ENCODE measurements at places on chromosomes 3 and 15.

DNA sequence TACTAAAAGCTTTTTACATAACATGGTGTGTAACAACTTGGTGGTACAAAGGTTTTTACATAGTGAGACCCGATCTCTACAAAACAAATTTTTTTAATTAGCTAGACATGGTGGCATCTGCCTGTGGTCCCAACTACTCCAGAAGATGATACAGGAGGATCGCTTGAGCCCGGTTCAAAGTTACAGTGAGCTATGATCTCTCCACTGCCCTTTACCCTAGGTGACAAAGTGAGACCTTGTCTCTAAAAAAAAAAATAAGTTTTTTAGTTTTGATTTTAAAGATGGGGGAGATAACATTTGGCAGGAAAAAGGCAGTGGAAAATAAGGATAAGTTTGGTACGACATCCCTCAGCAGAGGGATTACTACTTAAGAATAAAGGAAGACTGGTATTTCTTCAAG lies 5.9 kb downstream of the FAM162A start:
- no peak for DNase-seq

DNA sequence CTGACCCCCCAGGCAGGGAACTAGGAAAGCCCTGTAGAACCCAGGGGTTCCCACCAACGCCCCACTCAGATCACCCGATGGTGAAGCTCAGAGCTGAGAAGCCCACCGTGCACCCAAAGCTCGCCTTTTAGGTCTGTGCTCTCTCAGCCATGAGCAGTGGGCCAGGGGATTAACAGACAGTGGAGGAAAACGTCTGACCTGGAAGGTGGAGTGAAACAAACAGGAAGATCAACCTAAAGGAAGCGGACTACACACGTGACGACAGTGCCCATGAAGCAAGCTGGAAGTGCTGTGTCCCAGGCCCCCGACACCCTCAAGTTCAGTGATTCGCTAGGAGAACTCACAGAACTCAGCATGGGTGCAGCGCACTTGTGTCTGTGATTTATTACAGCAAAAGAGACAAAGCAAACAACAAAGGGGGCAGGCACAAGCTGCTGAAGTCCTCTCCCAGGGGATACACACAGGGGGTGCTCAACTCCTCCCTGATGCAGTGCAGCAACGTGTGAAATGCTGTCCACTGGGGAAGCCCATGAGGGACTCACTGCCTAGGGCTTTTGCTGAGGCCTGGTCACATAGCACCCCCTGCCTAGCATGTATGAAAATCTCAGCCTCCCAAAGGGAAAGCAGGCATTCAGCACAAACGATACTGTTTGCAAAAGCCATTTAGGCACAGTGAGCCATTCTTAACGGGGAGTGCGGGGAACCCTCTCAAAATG lies 43.5 kb downstream of the CFAP92 start:
- DNase-seq = no peak

DNA sequence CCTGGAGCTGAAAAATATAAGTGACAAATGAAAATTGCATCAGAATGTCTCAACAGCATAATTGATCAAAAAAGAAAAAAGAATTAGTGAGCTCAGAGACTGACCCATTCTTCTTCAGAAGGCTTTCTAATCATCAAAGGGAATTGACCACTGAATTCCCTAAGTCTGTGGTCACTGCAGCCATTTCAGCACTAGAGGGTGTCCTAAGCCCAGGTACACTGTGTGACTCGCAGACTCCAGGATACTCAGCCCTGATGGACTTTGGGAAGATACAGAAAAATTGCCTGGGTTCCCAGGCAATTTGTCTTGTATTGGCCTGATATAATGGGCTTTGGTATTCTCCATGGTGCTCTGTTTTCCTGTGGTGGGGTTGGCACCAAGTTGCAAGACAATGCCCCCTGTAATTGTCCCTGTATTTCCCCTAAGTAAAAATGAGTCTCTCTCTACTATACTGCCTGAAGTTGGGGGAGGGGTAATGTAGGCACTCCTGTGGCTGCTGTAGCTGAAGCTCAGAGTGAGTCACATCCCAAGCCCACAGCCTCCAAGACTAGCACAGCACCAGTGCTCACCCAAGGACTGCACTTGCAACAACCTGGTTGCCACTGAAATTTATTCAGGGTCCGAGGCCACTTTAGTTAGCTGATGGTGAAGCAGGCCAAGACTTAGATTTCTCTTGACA lies 256.0 kb upstream of the STAC start:
- no peak for DNase-seq

GRCh38 chr15:59833366-59833765 lies 144.2 kb upstream of the BNIP2 start:
- no peak for DNase-seq

GRCh38 chr3:157030712-157031111 lies 129.2 kb downstream of the CCNL1 start:
- no peak for DNase-seq

- DNase-seq = no peak
Measured at GRCh38 chr15:68391121-68391520, 40.8 kb downstream of the ITGA11 start.

GRCh38 chr15:26178640-26179220 lies 315.6 kb upstream of the ATP10A start:
- no peak for DNase-seq

DNA sequence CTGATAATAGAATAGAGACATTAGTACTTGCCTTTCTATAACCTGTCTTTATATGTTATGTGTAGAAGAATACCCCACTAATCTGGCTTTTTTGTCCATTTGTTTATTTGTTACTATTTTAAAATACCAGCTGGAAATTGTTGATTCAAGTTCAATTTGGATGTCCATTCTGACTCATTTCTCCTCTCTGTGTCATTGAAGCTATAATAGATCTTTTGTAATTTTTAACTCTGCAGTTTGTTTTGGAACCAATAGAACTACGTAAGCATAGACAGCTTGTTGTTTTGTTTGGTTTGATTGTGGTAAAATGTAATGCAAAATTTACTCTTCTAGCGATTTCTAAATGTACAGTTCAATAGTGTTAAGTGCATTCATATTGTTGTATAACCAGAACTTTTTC lies 390.4 kb downstream of the ZIC1 start:
- DNase-seq = no peak

- DNase-seq = no peak
Measured at GRCh38 chr15:90459368-90459767, 70.4 kb upstream of the CRTC3 start.

- peak; percentile 8 for DNase-seq
Measured at GRCh38 chr3:43692085-43692855, 1.5 kb downstream of the ABHD5 start.

GRCh38 chr15:57017024-57017423 lies 98.6 kb downstream of the TCF12 start:
- no peak for DNase-seq

GRCh38 chr3:175737646-175738572 lies 878.8 kb downstream of the NAALADL2 start:
- DNase-seq = no peak

DNA sequence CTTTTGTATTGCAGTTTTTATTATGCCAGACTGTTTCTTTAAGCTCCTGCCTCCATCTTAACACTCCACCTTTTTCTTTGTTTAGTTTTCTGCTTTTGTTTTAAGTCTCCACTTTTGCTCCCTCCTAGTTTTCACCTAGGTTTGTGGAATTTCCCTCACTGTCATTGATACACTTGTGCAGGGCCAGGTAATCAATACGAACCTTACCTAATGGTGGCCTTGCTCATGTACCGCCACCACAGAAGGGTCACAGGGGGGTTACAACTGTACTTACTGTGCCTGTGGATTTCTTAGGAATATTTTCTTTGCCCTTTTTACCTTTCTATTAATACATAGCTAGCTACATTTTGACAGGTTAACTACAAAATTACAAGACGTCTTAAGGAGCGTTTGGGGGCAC lies 43.4 kb upstream of the TPM1 start:
- DNase-seq = no peak

DNA sequence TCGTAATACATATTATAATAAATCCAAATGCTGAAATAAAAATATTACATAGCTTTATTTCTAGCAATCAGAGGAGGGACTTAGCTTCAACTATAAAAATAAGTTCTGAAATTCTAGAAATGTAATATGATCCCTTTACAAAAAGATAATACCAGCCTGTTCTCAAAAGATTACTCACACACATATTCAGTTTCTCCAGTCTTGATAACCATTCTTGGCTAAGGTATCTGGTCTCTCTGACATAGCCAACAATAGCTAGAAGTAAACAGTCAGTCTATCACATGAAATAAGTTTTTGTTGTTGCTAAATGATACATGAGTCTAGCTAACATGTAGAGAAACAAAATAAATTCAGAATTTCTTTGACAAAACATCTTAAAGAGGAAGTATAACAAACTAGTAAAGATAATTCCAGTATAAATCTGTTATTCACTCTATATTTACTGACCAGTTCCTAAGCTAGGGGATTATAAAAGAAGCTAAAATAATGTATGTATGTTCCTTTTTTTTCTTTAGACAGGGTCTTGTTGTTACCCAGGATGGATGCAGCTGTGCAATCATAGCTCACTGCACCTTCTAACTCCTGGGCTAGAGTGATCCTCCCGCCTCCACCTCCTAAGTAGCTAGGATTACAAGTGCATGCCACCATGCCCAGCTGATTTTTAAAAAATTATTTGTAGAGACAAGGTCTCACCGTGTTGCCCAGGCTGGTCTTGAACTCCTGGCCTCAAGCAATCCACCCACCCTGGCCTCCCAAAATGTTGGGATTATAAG lies 170.6 kb downstream of the TBL1XR1 start:
- no peak for DNase-seq

DNA sequence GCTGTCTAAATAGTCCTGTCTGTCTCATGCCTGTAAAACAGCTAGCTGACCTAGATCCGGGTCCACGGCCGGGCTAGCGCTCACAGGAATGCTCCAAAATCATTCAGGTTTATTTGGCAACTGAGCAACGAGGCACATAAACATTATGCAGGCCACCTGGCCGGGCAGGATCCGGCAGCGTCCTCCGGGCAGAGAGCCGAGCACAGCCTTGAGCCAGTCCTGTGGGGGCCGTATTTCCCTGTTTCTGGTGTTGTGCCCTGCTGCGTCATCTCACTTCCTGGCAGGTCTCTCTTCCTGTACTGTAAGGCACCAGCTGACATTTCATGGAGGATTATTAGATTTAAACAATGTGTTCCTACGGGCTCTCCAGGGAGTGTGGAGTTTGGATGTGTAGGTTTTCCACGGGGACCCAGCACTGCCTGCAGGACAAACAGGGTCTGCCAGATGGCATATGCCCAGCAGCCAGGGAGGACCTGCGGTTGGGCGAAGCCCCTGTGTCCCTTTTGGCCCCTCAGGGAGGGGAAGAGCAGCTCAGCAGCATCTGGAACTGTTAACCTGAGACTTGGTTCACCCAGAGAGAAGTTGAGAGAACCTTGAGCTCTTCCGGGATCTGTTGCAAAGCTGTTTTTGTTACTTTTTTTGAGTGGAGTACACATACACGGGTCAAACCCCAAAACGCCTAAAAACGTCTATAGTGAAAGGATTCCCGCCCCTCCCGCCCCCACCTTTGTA lies 16.6 kb upstream of the LRRK1 start:
- DNase-seq = peak; percentile 34

DNA sequence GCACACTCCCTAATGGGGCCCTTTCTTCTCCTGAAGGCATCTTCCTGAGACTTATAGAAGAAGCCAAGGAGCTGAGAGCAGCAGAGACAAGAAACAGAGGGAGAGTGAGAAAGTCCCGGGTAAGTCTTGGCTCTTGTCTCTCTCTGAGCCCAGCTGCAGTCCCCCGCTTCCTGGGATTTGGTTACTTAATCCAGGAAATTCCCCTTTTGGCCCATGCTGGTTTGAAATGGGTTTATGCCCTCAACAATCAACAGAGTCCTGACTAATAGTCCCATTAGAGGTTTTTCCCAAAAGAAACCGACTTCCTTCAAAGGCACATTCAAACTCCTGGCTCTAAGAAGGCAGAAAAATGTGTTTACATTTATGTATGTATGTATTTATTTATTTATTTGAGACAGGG lies 22.0 kb downstream of the TMEM158 start:
- no peak for DNase-seq

GRCh38 chr3:181660337-181660736 lies 51.4 kb upstream of the SOX2 start:
- DNase-seq = no peak

- peak; percentile 64 for DNase-seq
Measured at GRCh38 chr3:98784666-98785600, 21.8 kb downstream of the ST3GAL6 start.

DNA sequence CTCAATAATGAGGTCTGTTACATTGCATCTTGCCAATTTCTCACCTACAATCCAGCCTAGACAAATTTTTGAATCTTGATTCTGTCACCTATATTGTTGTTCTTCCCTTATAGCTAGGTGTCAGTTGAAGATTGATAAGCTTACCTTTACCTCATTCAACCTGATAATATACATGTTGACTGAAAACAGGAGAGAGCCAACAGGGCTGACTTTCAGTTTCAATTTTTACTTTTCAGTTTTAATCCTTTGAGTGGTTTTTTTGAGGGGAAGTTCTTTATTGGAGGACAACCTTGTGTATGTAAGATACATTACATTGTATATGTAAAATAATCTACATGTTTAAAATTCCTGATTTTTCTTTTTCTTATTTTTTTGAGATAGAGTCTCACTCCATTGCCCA lies 5.8 kb downstream of the ATP13A5 start:
- no peak for DNase-seq

DNA sequence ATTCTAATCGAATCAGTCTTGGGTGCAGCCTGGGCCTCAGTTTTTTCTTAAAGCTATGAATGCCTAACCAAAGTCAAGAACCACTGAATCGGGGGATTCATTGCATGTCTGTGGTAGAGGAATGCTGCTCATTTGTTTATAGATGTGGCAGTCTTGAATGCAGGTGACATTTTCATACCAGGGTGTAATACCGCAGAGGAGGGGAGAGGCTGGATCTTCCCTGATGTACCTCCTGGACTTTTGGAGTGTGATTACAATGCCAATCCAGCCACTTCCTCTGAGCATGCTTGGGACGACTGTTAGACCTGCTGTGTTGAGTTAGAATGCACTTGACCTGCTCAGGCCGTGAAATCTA lies 42.7 kb downstream of the GOLGA6A start:
- no peak for DNase-seq

GRCh38 chr3:33919312-33920120 lies 121.1 kb downstream of the PDCD6IP start:
- DNase-seq = no peak

DNA sequence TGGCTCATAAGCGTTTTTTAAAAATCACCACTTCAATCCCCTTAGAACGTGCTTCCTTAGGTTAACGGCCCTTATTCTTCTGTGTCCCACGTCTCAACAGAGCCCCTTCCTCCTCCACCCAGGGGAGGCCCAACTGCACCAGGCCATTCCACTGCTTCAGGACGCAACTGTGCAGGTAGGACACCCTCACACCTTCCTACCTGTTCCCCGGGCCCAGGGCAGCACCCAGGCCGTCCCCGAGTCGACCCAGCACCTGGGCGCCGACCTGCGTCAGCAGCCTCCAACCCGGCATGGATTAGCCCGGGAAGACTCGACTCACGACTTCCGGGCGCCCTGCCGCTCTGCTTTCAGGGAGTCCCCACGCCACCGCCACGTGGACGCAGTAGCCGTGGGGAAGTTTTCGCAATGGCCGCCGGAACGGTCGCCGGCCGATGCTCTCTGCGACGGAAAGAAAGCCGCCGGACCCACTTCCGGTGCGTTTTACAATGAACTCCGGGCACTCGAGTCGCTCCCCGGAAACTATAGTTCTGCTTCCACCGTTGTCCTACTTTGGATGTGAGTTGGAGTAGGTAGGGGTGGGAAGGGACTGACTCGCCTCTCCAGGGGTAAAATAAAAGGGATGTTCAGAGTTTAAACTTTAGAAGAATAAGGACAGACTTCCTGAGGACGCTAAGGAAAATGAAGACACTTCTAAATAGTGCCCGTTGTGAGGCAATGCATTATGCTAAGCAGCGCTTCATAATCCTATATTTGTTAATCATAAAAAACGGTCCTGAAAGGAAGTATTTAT lies at the start of gene MRPL3:
TSS of gene MRPL3 (minus strand) at position 442 of the 790 bp plus-strand sequence. CDS start at position 292, 150 bp downstream.
- DNase-seq = peak; percentile 87

- DNase-seq = no peak
Measured at GRCh38 chr3:118501152-118501551, 533.5 kb downstream of the IGSF11 start.
